Left lung (tissue), 14 donors: ENCODE measurements at places on chromosomes 2 and 18. TPM values are rescaled to one million over a fixed set of nuclear protein-coding genes. Genes with fewer than 3 reads are reported as not detected.
A peak's percentile ranks its signal among the peaks of the same experiment; 100 is the strongest.

WDR7 gene
- 37.7 TPM for total RNA-seq

NTSR2 gene
- not detected for total RNA-seq

ANKZF1 gene
- 36.5 TPM for total RNA-seq

SOX11 gene
- total RNA-seq: 0.05 TPM

MAP3K20 gene
- 49.6 TPM for total RNA-seq

DNA sequence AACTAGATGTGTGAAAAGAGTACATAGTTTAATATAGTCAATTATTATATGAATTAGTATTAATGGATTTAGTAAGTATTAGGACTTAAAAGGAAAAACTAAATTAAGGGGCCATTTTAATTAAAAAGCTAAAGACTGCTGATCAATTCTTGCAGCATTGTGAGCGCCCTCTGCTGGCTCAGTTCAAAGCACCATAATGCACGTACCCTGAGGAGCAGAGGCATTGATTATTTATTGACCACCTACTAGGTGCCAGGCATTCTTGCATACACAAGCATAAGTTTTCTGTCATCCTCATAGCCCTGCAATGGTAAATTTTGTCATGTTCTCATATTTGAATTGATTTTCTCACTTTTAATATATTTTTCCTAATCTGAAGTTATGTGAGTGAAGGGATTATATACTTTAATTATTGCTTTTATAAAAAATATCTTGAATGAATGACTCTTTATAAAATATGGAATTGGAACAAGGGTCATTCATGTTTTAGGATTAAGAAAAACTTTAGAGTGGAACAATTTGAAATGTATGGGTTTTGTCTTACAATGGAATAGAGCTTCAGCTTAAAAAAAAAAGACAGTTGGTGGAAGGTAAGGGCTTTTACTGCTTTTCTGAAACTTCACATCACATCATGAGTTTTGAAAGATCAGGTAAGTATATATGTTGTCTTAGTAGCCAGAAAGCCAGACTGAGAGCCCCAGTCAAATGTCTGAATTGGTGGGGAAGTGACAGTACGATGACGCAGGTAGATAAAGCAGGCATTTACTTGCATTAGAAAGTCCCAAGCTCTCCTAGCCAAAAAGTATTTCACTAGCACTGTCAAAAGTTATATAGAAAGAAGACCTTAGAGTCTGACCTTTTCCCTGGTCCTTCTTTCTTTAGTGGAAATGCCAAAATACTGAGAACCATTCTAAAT lies 9.7 kb downstream of the ITGA4 start:
- no peak overlapping the region for H3K4me3 ChIP-seq
- no peaks in the 10 kb centered on the region for H3K27me3 ChIP-seq
- peak; percentile 68 for DNase-seq
- H3K36me3 ChIP-seq: no peaks in the 10 kb centered on the region
- no peak overlapping the region for H3K27ac ChIP-seq
- H3K4me1 ChIP-seq: peaks cover 21% of the 10 kb centered on the region

DNA sequence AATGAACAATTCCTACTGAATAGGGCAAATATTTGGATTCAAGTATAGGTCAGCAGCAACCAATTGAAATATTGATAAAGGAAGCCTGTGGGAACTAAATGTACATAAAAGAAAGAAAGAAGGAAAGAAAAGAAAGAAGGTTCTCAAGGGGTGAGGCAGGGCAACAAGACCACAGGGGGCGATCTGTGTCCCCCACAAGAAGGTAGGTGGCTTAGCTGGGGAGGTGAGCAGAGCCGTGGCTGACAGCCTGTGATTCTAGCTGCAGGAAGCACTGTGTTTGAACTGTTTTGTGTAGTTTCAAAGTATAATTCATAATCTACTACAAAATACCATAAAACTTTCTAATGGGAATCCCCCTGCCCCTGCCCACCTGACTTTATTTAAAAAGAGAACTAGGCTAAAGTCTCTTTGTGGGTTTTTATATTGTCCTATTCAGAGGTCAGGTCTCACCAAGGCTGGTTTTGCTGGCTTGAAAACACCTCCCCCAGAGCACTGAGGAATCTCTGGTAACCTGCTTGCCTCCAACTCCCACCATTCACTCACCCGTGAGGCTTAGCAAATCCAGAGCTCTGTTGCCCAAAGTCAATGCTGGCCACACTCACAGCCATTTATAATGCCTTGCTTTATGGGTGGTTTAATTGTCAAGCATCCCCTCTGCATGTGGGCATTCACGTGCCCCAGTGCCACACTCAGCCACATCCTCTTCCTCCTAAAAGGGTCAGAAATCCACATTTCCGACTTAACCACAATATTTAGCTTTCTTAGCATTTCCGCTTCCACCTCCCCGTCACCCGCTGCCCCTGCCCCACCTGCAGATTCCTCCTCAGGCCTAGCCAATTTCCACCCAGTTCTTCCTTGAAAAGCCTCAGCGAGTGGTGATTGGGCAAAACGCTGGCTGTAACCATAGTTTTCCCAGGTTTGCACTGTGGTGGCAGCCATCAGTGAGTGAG lies 36.4 kb upstream of the LMAN1 start:
- H3K27me3 ChIP-seq: no peaks in the 10 kb centered on the region
- no peak overlapping the region for H3K27ac ChIP-seq
- no peak for DNase-seq
- no peak overlapping the region for H3K4me3 ChIP-seq
- H3K36me3 ChIP-seq: no peaks in the 10 kb centered on the region

DNA sequence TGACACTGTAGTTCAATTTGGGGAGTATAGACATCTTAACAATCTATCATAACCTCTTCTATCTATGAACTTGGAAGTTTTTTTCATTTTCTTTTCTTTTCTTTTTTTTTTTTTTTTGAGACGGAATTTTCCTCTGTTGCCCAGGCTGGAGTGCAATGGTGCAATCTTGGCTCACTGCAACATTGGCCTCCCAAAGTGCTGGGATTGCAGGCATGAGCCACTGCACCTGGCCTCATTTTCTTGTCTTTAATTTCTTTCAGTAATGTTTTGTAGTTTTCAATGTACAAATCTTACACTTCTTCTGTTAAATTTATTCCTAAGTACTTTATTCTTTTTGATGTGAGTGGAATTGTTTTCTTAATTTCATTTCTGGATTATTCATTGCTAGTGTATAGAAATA lies 14.6 kb downstream of the ASAP2 start:
- peaks cover 4% of the 10 kb centered on the region for H3K4me1 ChIP-seq
- no peaks in the 10 kb centered on the region for H3K36me3 ChIP-seq

- no peak overlapping the region for H3K27ac ChIP-seq
- no peak for DNase-seq
- no peaks in the 10 kb centered on the region for H3K27me3 ChIP-seq
- H3K4me3 ChIP-seq: no peak overlapping the region
These were observed 46.0 kb upstream of the MBP start for GRCh38 chr18:77178559-77178958.

GRCh38 chr2:39494784-39495251 lies 57.7 kb upstream of the MAP4K3 start:
- no peak overlapping the region for H3K27ac ChIP-seq
- DNase-seq: no peak
- no peak overlapping the region for H3K4me3 ChIP-seq
- H3K4me1 ChIP-seq: no peaks in the 10 kb centered on the region
- no peaks in the 10 kb centered on the region for H3K36me3 ChIP-seq

DNA sequence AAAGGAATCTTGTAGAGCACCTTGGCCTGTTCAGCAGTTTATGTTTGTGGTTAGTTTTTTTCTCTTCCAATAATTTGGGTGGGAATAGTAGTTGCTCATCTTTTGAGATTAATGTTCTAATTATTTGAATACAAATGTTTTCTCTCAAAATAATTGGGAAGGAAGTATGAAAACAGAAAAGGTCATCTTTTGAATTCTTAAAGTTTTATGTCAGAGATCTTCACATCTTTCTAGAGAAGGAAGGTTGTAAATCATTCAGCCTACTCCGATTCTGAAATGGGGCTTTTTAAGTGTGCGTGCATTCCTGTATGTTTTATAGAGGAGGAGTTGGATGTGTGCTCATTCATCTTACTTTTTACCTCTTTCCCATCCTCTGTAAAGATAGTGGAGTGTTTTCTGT lies 29.0 kb downstream of the GRHL1 start:
- H3K36me3 ChIP-seq: no peaks in the 10 kb centered on the region
- H3K27me3 ChIP-seq: no peaks in the 10 kb centered on the region
- peaks cover 27% of the 10 kb centered on the region for H3K4me1 ChIP-seq

GRCh38 chr18:33239298-33239697 lies 201.2 kb downstream of the CCDC178 start:
- H3K4me1 ChIP-seq: no peaks in the 10 kb centered on the region
- H3K27ac ChIP-seq: no peak overlapping the region
- no peaks in the 10 kb centered on the region for H3K36me3 ChIP-seq

GRCh38 chr2:224426656-224427055 lies 24.7 kb upstream of the FAM124B start:
- H3K27me3 ChIP-seq: no peaks in the 10 kb centered on the region
- H3K36me3 ChIP-seq: no peaks in the 10 kb centered on the region
- H3K27ac ChIP-seq: no peak overlapping the region
- no peak for DNase-seq
- no peaks in the 10 kb centered on the region for H3K4me1 ChIP-seq
- no peak overlapping the region for H3K4me3 ChIP-seq

DNA sequence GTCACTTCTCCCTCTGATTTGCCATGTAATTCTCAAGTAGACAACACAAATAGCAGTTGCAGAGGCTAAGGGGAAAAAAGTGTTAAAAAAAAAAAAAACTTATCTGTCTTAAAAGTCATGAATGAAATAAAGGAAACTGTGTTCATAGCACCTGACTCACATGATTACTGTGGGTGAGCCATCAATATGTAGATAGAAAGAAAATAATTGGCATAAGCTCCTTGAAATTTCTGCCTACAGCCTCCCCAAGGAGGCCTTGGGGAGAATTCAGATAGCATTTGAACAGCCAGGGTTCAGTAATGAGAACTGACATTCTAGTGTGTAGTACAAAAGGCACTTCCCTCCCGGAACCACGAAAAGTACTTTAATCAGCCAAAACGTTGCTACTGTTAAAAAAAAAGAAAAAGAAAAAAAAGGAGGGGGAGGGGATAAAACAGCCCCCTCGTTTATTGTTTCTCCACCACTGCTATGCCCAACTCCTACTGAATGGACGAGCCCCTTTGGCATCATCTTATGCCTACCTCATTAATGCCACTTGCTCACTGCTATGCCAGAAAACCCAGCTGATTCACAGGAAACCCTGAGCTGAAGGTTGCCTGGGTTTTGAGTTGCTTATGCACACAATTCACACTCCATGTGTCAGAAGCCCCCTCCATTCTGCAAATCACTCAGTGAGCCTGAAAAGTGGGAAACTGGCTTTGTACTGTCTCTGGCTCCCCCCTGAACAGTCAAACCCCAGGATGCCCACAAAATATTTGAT lies 65.5 kb upstream of the KLF7 start:
- no peak overlapping the region for H3K4me3 ChIP-seq
- no peak overlapping the region for H3K27ac ChIP-seq
- no peaks in the 10 kb centered on the region for H3K27me3 ChIP-seq
- H3K36me3 ChIP-seq: no peaks in the 10 kb centered on the region
- no peak for DNase-seq

DNA sequence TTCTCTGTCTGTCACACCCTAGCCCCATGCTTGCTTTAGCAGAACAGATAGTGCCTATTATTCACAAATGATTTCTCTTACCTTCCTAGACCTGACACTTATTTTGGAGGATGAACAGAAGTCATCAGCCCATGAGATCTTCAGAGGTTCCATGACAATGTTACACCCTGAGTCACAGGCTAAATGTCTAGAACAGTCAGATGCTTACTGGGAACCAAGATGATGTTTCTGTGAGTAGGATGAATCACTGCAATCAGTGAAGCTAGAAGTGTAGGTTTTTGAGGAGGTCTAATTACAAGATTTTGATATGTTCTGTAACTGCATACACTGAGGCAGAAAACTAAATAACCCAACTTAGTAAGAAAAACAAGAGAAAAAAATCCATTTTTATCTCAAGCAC lies 123.0 kb upstream of the THUMPD2 start:
- H3K4me1 ChIP-seq: no peaks in the 10 kb centered on the region
- no peak overlapping the region for H3K4me3 ChIP-seq
- no peak for DNase-seq
- H3K36me3 ChIP-seq: no peaks in the 10 kb centered on the region
- H3K27me3 ChIP-seq: no peaks in the 10 kb centered on the region

- DNase-seq: no peak
- H3K27me3 ChIP-seq: no peaks in the 10 kb centered on the region
- H3K4me3 ChIP-seq: no peak overlapping the region
- peaks cover 5% of the 10 kb centered on the region for H3K4me1 ChIP-seq
- H3K27ac ChIP-seq: no peak overlapping the region
These were observed 162.6 kb downstream of the GFPT1 start for GRCh38 chr2:69224512-69224837.

DNA sequence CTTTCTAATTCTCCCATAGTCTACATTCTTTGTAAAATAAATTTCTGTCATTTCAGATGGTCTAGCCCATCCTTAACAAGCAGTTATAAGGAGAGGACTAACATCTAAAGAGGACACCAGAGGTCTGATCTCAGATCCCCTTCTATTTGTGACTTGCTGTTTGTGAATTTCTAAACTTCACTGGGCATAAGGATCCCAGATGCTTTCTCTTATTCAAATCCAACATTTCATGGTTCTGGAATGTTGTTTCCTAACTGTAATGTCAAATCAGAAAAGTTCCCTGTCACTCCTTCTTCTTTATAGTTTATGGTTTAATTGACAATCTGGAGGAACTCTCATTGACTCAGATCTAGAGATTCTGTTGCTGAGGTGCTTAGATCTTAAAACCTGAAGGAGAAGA lies 430.2 kb downstream of the MEIS1 start:
- no peaks in the 10 kb centered on the region for H3K27me3 ChIP-seq
- no peaks in the 10 kb centered on the region for H3K4me1 ChIP-seq
- no peak overlapping the region for H3K4me3 ChIP-seq
- no peak overlapping the region for H3K27ac ChIP-seq

- H3K27ac ChIP-seq: peak overlapping the region; percentile 74
- H3K36me3 ChIP-seq: no peaks in the 10 kb centered on the region
- H3K4me1 ChIP-seq: no peaks in the 10 kb centered on the region
- H3K27me3 ChIP-seq: no peaks in the 10 kb centered on the region
These were observed 23.1 kb upstream of the RAB31 start for GRCh38 chr18:9684881-9685614.

- no peaks in the 10 kb centered on the region for H3K4me1 ChIP-seq
- H3K36me3 ChIP-seq: no peaks in the 10 kb centered on the region
- H3K27me3 ChIP-seq: no peaks in the 10 kb centered on the region
- H3K27ac ChIP-seq: no peak overlapping the region
- DNase-seq: no peak
- no peak overlapping the region for H3K4me3 ChIP-seq
These were observed 147.7 kb downstream of the CTNNA2 start for GRCh38 chr2:79660557-79660956.

DNA sequence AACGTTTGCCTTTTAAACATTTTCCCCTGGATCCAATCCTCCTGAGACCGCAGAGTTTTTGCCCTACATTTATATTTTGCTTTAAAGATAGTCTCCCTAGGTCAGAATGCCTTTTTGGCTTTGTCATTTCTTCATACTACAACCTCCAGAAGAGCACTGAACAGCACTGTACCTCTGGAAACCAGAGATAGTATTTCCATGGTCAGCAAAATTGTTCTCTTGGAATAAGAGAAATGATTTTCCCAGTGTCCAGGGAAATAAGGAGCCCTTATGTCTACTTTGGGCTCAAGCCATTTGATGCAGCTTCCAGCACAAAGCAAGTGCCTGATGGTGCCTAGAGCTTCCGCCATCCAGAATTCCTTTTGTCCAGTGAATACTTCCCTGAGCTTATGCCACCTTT lies 75.5 kb upstream of the SP5 start:
- H3K27me3 ChIP-seq: no peaks in the 10 kb centered on the region
- no peak for DNase-seq
- H3K36me3 ChIP-seq: no peaks in the 10 kb centered on the region
- no peak overlapping the region for H3K4me3 ChIP-seq
- H3K27ac ChIP-seq: no peak overlapping the region

GRCh38 chr2:70145851-70146739 lies 44.7 kb downstream of the C2orf42 start:
- peaks cover 5% of the 10 kb centered on the region for H3K4me1 ChIP-seq
- no peaks in the 10 kb centered on the region for H3K27me3 ChIP-seq
- H3K27ac ChIP-seq: no peak overlapping the region
- H3K36me3 ChIP-seq: no peaks in the 10 kb centered on the region
